Neural crest cell (in vitro differentiated cells): ENCODE measurements at places on chromosomes 16 and 17. TPM values are rescaled to one million over a fixed set of nuclear protein-coding genes. Genes with fewer than 3 reads are reported as not detected.

Gene LYRM9
- total RNA-seq: 4.3 and 6.5 TPM in 2 replicates

Gene MMP28
- total RNA-seq: 0.68 and 0.71 TPM in 2 replicates

Gene TPSG1
- not detected in 2 replicates for total RNA-seq

Gene GCGR
- not detected in 2 replicates for total RNA-seq

- no peak for DNase-seq
Observed at GRCh38 chr17:70563281-70563820, 394.0 kb downstream of the KCNJ2 start.

DNA sequence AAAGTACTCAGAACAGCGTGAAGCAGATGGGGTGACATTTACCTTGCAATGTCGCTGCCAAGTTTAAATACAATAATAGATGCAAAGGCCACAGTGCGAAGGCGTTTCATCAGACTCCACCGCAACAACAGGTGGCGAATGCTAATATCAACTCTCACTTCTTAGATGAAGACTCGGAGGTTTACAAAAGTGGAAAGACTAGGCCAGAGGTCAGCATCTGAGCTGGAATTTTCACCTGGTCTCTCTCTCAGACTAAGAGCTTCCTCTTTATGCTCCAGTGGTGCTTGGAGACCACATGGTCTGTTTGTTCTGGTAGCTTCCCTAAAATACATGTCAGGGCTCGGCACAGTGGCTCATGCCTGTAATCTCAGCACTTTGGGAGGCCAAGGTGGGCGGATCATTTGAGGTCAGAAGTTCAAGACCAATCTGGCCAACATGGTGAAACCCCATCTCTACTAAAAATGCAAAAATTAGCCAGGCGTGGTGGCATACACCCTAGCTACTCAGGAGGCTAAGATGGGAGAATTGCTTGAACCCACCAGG, 169.1 kb downstream of the XYLT1 start:
- no peak for DNase-seq

DNA sequence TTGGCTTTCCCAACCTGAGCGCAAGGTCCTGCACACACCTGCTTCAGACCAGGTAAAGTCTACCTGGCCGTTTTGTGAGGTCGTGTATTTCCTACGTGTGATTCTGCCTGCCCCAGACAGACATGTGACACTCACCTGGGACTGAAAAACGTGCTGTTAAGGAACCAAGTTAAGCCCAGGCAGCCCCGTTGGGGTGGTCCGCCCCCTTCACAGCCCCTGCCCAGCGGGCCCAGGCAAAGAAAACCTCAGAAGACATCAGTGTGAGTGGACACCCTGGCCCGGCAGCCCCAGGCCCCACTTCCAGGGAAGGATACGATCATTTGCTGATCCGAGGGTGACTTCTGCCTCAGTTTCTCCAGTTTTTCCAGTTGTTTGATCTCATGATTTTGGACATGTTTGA, 4.7 kb downstream of the CIBAR2 start:
- no peak for DNase-seq

DNA sequence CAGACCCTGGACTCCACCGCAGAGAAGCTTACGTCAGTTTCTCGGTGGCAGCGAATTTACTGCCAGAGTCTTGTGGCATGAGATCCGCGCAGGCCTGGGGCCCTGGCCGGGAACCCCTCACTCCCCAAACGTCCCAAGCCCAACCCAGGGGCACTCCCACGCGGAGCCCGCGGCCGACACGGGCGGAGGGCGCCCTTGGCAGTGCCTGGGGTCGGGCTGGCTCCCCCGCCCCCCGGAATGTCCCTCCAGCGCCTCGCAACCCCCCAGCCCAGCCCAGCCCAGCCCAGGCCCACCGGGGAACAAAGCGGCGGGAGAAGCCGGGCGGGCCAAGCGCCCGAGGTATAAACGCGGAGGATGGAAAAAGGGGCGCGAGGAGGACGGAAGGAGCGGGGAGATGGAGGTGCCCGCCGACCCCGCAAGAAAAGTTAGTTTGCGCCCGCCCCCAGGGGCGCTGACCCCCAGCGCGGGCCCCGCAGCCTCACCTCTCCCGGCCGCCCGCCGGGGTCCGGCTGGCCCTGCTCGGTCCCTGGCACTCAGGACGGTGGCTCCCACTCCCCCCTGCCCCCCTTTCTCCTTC, 330 bp downstream of the CASKIN2 start:
- DNase-seq: no peak

DNA sequence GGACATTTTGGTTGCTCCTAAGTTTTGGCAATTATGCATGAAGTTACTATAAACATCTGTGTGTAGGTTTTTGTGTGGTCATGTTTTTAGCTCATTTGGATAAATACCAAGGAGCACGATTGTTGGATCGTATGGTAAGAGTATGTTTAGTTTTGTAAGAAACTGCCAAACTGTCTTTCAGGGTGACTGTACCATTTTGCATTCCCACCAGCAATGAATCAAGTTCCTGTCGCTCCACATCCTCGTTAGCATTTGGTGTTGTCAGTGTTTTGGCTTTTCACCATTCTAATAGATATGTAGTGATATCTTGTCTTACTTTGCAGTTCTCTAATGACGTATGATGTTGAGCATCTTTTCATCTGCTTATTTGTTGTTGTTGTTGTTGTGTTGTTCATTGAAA, 20.2 kb downstream of the TENT4B start:
- DNase-seq: no peak

DNA sequence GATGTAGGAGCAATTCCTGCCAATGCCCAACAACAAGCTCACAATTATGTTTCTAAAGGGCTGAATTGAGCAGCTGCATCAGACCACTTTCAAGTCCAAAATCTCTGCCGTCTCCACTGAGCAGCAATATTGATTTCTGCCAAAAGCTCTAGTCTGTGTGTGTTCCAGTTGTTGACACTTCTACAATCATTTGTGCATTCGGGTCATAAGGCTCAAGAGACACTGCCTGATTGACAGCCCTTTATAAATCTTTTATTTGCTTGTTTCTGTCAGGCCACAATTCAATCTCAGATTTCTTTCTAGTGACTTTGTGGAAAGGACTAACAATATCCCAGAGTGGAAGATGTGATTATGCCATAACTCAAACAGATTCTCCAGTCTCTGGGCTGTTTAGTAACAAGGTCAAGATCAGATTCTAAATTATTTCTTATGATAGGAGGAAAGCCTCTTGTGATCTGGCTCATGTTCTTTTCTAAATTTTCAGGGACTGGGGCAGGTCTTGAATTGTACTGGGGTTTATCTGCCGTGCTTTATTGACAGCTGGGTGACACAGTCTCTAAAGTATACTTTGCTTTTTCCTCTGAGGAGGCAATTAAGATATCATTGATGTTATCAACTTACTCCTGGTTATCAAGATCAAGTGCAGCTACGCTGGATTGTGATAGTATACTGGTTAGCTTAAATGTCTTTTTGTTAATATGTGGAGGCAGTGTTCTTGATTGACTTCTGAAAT, 377.1 kb downstream of the CNTNAP4 start:
- no peak for DNase-seq

- no peak for DNase-seq
Observed at GRCh38 chr17:35932586-35932985, 2.0 kb upstream of the RDM1 start.

DNA sequence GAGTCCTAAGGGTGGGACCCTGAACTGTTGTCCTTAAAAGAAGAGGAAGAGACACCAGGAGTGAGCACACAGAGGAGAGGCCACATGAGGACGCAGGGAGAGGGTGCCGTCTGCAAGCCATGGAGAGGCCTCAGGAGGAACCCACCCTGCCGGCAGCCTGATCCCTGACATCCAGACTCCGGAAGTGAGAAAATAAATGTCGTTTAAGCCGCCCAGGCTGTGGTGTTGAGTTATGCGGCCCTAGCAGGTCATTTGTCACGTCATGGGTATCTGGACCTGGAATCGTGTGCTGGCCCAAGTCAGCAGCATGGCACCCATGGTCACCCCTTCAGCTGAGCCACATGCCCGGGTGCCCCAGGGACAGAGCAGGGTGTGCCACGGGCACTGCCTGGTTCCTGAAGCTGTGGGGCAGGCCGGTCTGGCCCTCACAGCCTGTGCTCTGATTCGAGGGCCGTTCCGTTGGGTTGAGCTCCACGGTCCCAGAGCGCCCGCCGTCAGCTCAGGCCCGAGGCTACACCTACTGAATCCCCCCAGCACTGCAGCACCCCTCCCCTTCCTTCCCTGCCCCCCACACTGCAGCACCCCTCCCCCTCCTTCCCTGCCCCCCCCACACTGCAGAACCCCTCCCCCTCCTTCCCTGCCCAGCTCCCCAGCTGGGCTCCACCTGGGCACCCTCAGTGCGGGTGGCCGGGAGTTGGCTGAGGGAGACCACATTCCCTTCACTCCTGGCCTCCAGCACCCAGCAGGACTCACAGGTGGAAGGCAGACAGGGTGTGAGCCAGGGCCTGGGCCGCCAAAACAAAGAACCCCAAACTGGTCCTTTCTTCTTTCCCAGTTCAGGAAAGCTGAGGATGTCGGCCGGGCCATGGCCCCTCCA, 2.7 kb upstream of the CCDC57 start:
- no peak for DNase-seq

- no peak for DNase-seq
Observed at GRCh38 chr16:1906846-1907165, 11.4 kb downstream of the HS3ST6 start.

DNA sequence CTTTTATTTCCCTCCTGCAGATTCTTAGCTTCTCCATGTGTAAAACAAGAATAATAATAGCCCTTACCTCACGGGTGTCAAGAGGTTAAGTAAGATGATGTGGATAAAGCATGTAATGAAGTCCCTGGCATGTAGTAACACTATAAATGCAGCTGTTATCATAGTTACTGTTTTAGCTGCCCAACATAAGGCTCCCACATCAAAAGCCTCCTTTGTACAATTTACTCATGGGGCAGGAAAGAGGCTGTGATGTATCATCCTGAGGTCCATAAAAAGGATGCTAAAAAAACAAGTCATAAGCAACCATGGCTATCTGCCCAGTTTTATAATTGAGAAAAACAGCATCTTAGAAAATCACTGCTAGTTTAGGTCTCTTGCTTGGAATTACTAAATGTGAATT, 339.7 kb downstream of the CA10 start:
- no peak for DNase-seq

GRCh38 chr17:69179227-69179952, 37.7 kb upstream of the ABCA6 start:
- DNase-seq: no peak

GRCh38 chr16:86424398-86424797, 85.9 kb upstream of the FOXF1 start:
- DNase-seq: no peak

DNA sequence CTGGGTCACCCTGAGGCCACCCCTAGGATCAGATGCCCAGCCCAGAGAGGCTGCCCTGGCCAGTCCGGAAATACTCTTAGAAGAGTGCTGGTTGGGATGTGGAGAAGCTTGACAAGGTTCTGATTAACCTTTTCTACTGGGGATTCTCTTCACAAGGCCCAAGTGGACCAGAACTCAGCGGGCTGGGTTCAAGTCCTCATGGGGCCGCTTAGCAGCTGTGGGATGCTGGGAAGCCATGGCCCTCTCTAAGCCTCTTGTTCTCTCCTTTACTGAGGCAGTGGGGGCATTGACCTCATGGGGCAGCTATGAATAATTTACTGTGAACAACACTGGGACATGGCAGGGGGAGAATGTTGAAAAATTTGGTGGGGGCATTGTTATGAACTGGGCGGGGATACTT, 92.8 kb downstream of the CYLD start:
- DNase-seq: no peak

DNA sequence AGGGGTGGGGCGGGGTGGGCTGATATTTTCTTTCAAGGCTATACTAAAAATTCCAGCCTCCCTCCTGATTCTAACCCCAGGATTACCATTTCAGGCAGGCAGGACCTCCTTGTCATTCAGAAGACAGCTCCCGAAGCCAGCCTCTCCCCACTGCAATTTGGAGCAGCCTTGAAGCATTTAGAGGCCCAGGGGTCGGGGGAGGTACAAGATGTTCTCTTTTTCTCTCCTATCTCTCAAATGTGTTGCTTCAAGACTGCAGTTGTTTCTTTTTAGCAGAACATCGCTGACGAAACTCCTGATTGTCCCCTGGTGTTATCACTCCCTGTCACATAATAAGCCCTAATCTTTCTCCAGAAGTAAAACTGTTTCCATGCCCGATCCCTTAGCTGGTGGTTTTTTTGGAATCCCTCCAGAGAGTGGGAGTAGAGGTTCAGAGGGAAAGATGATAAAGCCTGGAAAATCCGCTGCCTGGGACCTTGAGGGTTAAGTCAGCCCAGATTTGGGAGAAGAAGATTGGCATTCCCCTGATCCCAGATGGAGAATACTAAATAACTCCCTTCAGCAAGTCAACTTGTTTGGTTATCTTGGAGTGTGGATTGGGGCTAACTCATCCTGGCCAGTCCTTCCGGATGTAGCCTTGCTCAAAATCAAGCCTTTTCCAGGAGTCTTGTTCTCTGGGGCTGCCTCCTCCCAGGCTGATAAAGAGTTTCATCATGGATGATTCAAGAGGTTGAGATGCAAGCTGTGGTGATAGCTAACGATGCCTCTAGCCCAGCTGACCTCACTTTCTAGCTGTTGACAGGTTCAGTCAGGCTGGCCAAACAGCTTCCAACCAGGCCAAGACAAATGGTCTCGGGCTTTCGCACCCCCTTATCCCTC, 71.3 kb downstream of the SOX9 start:
- no peak for DNase-seq

DNA sequence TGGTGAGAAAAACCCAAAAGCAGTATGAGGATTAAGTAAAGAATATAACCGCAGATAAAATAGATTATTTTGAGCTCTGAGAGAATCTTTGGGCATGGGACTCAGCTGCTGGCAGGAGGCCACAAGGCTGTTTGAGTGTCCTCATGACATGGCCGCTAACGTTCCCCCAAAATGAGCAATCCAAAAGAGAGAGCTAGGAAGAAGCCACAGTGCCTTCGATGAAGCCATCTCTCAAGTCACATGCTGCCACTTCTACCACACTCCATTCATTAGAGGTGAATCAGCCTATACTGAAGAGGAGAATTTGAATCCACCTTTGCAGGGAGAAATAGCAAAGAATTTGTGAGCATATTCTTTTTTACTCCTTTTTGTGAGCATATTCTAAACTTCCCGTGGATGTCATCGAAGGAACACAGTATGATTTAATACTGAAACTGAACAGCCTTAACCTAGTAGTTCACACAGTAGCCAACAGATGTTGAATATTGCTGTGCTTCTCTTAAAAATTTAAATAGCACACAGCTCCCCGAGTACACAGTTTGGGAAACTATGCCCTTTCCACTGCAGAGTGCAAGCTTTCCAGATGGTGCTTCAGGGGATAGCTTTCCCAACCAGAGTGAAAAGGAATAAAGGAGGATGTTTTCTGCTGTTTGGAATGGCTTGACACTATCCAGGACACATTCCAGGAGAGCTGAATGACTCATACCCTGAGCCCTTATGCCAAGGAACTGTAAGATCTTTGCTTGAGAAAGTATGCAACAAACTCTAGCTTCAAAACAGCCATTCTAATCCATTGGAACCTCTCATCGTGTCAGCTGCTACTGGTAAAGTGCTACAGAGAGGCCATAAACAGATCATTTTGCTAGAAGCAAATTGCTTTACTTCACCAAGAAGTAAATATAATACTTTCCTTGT, 33.9 kb downstream of the ANKFY1 start:
- no peak for DNase-seq

DNA sequence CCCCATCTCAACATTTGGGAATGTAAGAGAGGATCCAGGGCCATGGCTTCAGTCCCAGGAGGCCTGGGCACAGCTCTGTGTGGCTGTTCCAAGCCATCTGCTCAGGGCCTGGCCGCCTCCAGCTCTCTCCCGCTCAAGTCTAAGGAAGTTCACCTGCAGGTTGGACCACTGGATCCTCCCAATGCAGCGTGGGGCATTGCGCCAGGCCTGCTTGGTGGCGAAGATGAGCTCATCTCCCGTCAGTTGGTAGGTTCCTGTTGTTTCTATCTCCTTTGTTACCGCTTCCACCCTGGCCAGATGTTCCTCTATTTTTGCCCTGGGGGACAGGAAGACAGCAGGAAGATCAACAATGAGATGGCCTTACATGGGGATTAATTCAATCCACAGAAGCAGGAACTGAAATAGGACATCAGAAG, 17.5 kb downstream of the NOS2 start:
- no peak for DNase-seq
